ENCODE measurements at places on chromosomes 1 and 21.

- DNase-seq = no peak
Measured at GRCh38 chr1:53140451-53140850, 2.0 kb downstream of the SLC1A7 start.

DNA sequence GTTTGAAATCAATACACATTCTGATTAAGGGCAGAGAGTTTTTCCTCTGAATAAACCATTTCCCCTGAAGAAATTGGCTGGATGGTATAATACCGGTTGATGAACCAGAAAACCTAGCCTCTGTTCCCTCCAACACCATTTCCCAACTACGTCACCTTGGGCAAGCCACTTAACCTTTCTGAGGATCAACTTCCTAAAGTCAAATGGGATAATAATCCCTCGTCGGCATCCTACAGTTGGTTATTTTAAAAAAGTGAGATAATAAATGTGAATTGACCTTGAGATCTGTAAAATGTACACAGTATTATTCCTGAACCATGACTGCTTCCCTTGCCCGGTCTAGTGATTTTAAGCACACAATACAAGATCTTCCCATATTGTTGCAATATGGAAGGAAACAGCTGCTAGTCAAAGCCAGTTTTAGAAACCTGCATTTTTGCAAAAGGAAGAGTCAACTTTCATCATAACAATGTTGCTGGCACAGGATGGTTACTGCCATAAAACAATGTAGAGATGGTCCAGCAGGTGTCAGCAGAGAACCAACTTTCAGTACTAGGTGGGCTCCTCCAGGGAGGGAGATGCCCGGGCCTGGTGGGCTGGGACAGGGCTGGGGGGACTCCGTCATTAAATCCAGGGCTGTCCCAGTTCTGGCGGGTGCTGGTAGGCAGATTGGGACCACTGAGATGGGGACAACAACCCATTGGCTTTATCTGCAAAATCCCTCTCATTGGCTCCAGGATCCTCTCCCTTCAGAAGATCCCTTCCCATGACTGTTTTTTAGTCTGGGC lies 5.2 kb upstream of the HLX start:
- peak; percentile 4 for DNase-seq

DNA sequence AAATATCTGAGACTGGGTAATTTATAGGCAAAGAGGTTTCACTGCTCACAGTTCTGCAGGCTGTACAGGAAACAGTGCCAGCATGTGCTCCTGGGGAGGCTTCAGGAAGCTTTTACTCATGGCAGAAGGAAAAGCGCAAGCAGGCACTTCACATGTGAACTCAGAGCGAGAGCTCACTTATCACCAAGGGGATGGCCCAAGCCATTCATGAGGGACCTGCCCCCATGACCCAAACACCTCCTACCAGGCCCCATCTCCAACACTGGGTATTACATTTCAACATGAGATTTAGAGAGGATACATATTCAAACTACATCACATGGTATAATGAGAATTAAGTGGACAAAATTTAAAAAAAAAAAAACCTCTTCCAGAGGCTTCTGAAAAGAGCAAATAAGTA lies 13.7 kb downstream of the WASF2 start:
- no peak for DNase-seq

- no peak for DNase-seq
Measured at GRCh38 chr1:146031476-146031875, 9.9 kb upstream of the HJV start.

DNA sequence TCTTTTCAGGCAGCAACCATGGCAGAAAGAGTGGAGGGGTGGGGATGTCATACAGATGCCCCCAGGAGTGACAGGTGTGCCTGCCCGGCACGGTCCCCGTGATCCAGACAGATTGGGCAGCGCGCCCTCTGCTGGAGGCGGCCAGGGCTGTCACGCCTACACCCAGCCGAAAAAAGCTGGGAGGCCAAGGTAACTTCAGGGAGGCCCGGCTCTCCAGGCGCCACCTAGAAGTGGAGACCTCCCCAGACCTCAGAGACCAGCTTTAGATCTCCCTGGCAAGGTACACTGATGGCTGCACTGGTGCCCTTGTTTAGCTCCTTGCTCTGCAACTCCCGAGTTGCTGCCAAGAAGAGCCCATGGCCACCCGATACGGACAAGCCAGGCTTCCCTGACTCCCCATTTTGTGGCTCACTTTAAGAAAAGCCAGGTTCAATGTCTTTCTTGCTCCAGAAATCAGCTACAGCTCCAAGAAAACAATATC lies 6.6 kb downstream of the GOLT1A start:
- peak; percentile 19 for DNase-seq
